ENCODE measurements at places on chromosomes 1 and 21.

- DNase-seq: no peak
Measured at GRCh38 chr1:174197547-174197946, 38.2 kb downstream of the RABGAP1L start.

- DNase-seq: no peak
Measured at GRCh38 chr21:38597421-38597820, 99.1 kb upstream of the ERG start.

GRCh38 chr1:109298666-109299557, 7.9 kb downstream of the MYBPHL start:
- DNase-seq: peak; percentile 89

- peak; percentile 19 for DNase-seq
Measured at GRCh38 chr1:19165501-19165900, 44.6 kb downstream of the UBR4 start.

GRCh38 chr1:20480951-20481617, 4.9 kb downstream of the CAMK2N1 start:
- no peak for DNase-seq

DNA sequence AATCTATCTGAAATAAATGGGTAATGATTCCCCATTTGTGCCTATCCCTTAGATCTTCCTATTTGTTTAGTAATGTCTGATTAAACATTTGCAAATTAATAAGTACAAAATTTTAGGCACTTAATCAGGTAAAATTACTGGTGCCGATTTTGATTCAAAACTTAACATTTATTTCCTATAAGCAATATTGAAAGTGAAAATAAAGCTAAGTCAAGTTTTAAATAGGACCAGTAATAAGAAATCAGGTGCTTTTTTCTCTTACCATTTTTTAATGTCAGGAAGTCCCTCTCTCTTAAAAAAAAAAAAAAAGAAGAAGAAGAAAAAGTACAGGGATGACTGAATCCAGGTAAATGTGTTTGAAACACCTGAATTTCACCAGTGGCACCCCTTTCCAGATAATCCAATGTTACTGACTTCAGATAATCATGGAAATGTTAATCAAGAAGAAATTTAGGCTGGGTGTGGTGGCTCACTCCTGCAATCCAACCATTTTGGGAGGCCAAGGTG, 836 bp upstream of the GBP4 start:
- DNase-seq: no peak

- no peak for DNase-seq
Measured at GRCh38 chr1:230761443-230762167, 14.4 kb downstream of the CAPN9 start.

GRCh38 chr1:246068619-246069509, 438.2 kb downstream of the SMYD3 start:
- DNase-seq: no peak

- no peak for DNase-seq
Measured at GRCh38 chr1:238384381-238384780, 493.7 kb upstream of the ZP4 start.

DNA sequence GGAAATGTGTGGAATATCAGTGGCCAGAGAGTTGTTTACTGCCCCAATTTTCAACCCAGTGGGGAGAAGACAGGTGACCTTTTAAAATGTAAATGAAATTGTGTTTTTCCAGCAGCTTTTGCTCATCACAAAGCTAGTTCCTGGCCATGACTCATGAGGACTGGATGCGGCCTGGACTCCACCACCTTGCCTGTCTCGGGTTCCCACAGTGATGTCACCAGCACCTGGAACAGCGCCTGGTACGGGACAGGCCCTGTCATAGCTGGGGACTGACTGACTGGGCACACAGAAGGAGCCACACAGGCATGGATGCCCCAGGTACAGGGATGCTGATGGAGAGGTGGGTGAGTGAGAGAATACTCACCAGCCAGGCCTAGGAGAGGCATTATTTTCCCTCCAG, 277.1 kb downstream of the AJAP1 start:
- DNase-seq: no peak

- no peak for DNase-seq
Measured at GRCh38 chr1:41615981-41616380, 131.5 kb upstream of the EDN2 start.

GRCh38 chr1:22281521-22282363, 138.8 kb upstream of the WNT4 start:
- no peak for DNase-seq

- no peak for DNase-seq
Measured at GRCh38 chr1:47013293-47013692, 10.2 kb upstream of the CYP4X1 start.

Measured in HFFc6 (cell line).